ENCODE measurements at places on chromosomes 12 and 14.
A peak's percentile ranks its signal among the peaks of the same experiment; 100 is the strongest.

DNA sequence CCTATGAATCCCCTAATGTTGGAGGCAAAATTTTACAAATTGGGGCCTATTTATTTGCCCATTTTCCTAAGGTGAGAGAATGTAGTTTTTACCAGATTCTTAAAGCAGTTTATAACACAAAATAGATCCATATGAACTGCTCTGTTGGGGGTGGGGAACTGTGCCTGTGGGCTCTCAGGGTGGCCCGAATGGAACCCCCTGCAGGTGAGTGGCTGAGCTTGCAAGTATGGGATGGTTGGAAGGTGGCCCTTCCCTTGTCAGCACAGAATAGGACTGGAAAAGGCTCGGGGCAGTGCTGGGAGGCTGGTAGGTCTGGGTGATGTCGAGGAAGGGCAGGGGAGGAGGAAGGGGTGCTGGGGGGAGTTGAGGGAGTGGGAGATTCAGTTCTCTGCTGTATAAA is 4.9 kb downstream of the VSX2 start:
- DNase-seq, result no peak

DNA sequence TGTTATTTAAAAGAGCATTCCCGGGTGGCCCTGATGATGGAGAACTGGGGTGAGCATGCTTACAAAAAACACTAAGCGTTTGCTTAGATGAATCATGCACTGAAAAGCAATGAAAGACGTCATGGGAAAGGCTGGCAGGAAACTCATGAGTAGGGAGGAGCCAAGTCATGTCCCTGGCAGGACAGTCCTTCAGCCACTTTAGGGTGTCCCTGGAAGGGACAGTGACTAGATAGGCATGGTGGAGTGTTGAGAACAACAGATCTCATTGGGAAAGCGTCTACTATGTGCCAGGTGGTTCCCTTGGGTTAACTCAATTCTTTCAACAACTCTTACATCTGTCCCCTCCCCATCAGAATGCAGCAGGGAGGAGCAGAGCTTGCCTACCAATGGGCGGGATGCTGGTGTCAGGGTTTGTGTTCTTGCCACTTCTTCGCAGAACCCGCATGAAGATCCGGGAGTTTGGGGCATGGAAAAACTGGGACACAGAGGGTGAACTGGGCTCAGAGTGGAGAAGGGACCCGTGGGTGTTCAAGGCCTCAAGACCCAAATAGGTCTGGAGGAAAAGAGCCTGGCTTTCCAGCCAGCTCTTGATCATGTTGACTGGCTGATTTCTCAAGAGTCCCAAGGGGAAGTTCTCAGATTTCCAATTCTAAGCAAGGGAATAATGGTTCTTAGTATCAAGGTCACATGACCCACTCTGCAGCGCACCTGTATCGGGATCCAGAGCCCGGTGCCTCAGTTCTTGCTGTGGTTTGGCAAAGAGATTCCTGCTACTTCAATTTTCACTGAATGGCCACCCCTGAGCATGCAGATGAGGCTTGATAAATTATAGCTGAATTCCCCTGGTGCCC is 653.9 kb upstream of the TBX3 start:
- DNase-seq, result peak; percentile 91

GRCh38 chr14:95808371-95808770 is 68.3 kb upstream of the TUNAR start:
- DNase-seq, result no peak

- no peak for DNase-seq
Observed at GRCh38 chr12:29050503-29050902, 98.6 kb upstream of the FAR2 start.

- DNase-seq, result peak; percentile 46
Observed at GRCh38 chr14:80427101-80427500, 215.8 kb upstream of the DIO2 start.

- peak; percentile 63 for DNase-seq
Observed at GRCh38 chr12:64670919-64671639, 60.8 kb downstream of the RASSF3 start.

DNA sequence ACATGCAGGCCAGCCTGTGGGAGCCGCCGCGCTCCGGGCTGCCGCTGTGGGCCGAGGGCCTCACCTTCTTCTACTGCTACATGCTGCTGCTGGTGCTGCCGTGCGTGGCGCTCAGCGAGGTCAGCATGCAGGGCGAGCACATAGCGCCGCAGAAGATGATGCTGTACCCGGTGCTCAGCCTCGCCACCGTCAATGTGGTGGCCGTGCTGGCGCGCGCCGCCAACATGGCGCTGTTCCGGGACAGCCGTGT is 2.9 kb downstream of the TMEM121 start:
- DNase-seq, result no peak

- DNase-seq, result peak; percentile 47
Observed at GRCh38 chr12:53676656-53677015, 753 bp upstream of the ATP5MC2 start.

GRCh38 chr12:77299001-77299400 is 233.6 kb upstream of the E2F7 start:
- no peak for DNase-seq

GRCh38 chr12:88530868-88531267 is 49.4 kb downstream of the KITLG start:
- no peak for DNase-seq

DNA sequence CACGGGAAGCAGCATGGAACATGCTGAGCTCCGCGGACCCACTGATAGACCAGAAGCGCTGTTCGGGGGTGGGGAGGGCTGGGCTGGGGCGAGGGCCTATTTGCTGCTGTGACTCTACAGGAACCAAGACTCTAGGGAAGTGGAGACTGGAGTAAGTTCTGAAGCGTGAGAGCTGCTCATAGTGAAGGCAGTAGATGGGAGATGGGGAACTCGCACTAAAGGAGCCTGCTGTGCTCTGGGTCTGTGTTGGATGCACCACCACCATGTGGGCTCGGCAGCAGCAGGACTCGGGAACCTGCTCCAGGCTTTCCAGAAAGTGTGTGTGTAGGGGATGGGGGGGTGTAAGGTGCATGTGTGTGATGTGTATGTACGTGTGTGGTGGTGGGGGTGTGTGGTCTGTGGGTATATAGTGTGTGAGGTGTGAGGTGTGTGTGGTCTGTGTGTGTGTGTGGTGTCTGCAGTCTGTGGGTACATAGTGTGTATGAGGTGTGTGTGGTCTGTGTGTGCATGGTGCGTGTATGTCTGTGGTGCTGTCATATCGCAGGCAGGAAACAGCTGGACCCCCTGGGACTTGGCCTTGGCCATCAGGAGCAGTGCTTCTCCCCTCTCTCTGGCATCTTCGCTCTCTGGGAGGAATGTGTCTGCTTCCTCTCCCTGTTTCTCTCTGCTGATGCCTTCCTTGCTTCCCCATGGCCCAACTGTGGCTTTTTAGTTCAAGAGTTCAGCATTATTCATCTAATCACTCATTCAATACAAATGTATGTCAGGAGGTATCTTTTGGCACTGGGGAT is 378.9 kb downstream of the FUT8 start:
- DNase-seq, result peak; percentile 18

- DNase-seq, result no peak
Observed at GRCh38 chr12:6533653-6533922, 729 bp upstream of the GAPDH start.

DNA sequence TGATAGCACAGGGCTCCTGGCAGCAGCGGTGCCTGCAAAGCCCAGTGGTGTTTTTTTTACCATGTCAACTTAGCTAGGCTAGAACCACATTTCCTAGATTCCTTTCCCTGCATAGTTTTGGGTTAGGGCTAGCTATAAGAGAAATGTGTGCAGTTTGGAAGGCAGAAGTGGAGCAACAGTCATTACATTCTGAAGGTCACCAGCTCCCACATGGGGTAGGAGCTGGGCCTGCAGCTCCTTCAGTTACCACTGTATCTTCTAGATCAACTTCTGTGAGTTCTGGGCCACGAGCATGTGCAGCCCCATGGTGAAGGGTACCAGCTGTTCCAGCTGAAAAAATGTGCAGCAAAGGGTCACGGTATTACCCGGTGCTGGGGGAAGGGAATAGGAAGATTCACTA is 2.3 kb upstream of the SLC25A3 start:
- DNase-seq, result peak; percentile 34

- no peak for DNase-seq
Observed at GRCh38 chr14:56185992-56186391, 67.8 kb downstream of the PELI2 start.

GRCh38 chr14:100788517-100788916 is 37.4 kb upstream of the MEG3 start:
- DNase-seq, result no peak

GRCh38 chr14:25110106-25110505 is 60.2 kb upstream of the STXBP6 start:
- DNase-seq, result no peak

GRCh38 chr12:75482646-75483045 is 2.1 kb downstream of the GLIPR1 start:
- no peak for DNase-seq

- DNase-seq, result peak; percentile 80
Observed at GRCh38 chr12:6827437-6827911, 733 bp upstream of the P3H3 start.

DNA sequence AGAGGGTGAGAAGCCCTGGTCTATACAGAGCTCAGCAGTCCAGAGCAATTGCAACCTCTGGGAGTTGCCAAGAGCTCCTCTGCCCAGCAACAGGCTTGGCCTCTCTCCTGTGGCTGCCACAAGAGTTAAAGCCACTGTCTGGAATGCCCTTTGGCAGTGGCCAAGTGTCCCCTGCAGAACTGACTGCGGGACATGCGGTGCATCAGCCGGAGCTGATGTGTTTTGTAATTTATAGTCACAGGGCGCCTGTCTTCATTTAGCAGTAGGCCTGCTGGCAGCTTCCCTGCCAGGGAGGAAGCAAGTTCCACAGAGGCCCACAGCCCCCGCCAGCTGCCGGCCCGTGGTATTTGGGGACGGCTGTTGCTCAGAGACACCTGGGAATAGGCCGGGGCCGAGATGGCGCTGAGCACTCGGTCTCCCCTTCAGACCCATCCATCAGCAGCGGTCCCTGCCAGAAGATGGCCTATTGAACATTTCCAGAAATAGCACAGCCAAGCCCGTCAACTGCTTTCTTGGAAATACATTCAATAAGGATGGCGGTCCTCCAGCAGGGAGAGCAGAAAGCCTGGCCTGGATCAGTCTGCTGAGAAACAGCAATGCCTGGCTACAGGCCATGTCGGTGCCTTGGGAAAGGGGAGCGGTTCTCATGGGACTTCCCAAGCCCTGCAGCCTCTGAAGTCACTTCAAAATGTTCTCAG is 217.4 kb downstream of the CRADD start:
- DNase-seq, result peak; percentile 83

- DNase-seq, result no peak
Observed at GRCh38 chr12:67319936-67320335, 50.8 kb downstream of the CAND1 start.

DNA sequence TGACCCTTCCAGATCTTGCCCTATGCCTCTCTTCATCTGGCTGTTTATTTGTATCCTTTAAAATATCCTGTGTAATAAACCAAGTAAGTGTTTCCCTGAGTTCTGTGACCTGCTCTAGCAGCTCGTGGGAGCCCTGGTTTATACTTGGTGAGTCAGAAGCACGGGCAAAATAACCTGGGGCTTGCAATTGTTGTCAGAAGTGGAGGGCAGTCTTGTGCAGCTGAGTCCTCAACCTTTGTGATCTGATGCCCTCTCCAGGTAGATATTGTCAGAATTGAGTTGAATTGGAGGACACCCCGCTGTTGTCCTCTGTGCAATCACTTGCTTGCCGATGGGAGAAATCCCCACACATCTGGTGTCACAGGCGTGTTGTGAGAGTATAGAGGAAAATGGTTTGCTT is 62.5 kb upstream of the PRICKLE1 start:
- DNase-seq, result no peak

DNA sequence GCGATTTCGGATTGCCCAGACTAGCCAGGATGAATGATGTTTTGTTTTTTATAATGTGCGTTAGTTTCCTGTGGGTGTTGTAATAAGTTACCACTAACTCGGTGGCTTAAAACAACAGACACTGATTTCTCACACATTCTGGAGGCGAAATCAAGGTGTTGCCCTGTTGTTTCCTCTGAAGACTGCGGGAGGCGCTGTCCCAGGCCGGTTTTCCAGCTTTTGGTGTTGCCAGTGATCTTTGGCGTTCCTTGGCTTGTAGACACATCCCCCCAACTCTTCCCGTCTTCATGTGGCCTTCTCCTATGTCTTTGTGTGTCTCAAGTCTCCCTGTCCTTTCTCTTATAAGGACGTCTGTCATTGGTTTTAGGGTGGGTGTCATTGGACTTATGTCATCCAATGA is 267.7 kb downstream of the AACS start:
- DNase-seq, result no peak

GRCh38 chr12:114500775-114501473 is 95.0 kb upstream of the TBX5 start:
- DNase-seq, result no peak

- DNase-seq, result peak; percentile 90
Observed at GRCh38 chr12:28611115-28611435, 420.8 kb downstream of the CCDC91 start.

- DNase-seq, result no peak
Observed at GRCh38 chr14:60655119-60655897, 6.0 kb upstream of the SIX1 start.

- peak; percentile 24 for DNase-seq
Observed at GRCh38 chr14:39175445-39176262, 600 bp downstream of the PNN start.

DNA sequence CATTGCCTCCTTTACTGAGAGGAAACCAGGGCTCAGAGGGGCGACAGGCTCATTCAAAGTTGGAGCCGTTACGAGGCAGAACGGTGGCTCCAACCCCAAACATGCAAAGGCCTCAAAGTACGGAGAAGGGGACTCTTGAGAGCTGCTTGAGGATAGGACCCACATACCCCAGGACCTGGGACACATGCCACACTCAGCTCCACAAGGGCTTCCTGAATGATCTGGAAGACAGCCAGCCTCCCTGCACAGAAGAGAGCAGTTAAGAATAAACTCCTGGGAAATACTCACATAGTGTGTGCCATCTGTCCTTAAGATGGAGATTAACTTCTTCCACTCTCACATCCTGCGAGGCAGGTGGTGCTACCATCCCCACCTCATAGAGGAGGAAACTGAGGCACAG is 26.6 kb upstream of the NXPH4 start:
- peak; percentile 50 for DNase-seq

GRCh38 chr12:43942379-43942778 is 106.5 kb downstream of the TMEM117 start:
- DNase-seq, result no peak

- no peak for DNase-seq
Observed at GRCh38 chr12:38983117-38983571, 77.8 kb upstream of the CPNE8 start.

GRCh38 chr12:72872238-72872887 is 600.2 kb downstream of the TRHDE start:
- DNase-seq, result no peak
